ENCODE measurements at places on chromosomes 7 and 10. TPM values are rescaled to one million over a fixed set of nuclear protein-coding genes. Genes with fewer than 3 reads are reported as not detected.

DNA sequence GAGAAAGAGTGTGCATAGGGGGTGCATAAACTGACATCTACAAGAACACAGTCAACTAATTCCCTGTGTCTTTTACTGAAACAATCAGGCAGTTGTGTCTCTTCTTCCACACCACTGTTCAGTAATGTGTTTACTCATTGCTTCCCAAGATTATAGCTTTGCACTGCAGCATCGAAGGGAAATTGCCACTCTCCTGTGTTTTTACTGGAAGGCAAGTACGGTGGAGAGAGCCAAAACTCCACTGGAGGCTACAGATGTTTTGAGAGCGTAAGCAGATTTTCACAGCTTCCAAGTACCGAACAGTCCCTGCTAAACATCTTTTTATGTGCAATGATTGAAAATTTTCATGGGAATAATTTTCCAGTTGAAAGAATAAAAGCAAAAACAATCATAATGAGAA, 510.5 kb upstream of the AKR1E2 start:
- no peak for DNase-seq
- no peaks in the 10 kb centered on the region for H3K27me3 ChIP-seq
- H3K4me1 ChIP-seq: no peaks in the 10 kb centered on the region
- no peaks in the 10 kb centered on the region for H3K36me3 ChIP-seq

- H3K27ac ChIP-seq: no peak overlapping the region
- H3K27me3 ChIP-seq: no peaks in the 10 kb centered on the region
- H3K4me3 ChIP-seq: no peak overlapping the region
- no peak for DNase-seq
Measured at GRCh38 chr7:7766671-7767070, 48.3 kb upstream of the RPA3 start.

DNA sequence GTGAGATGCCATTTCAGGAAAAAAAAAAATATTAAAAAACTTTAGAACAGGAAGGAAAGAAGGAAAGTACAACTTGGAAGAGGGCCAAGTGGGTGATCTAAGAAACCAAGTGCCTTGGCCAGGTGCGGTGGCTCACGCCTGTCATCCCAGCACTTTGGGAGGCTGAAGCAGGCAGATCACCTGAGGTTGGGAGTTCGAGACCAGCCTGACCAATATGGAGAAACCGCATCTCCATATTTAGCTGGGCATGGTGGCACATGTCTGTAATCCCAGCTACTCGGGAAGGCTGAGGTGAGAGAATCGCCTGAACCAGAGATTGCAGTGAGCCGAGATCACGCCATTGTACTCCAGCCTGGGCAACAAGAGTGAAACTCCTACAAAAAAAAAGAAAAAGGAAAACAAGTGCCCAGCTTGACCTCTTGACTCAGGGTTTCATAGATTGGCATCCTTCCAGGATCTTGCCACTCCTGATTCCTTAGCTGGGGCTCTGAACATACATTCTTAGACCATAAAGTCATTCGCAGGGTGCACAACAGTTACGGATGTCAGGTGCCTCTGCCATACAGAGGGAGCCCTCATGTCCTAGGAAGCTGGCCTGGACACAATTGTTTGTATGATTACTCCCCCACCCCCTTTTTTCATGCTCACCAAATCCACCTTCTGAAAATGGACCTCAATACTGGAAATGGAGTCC, 2.1 kb upstream of the GUSB start:
- H3K4me3 ChIP-seq: no peak overlapping the region
- H3K4me1 ChIP-seq: peaks cover 12% of the 10 kb centered on the region
- no peak for DNase-seq

MSS51 gene
- not detected for polyA plus RNA-seq

- H3K27me3 ChIP-seq: no peaks in the 10 kb centered on the region
- DNase-seq: no peak
- H3K27ac ChIP-seq: no peak overlapping the region
- H3K36me3 ChIP-seq: peaks cover 47% of the 10 kb centered on the region
- peak overlapping the region; percentile 0 for H3K4me3 ChIP-seq
Measured at GRCh38 chr10:114940735-114941134, 2.7 kb downstream of the TRUB1 start.

DNA sequence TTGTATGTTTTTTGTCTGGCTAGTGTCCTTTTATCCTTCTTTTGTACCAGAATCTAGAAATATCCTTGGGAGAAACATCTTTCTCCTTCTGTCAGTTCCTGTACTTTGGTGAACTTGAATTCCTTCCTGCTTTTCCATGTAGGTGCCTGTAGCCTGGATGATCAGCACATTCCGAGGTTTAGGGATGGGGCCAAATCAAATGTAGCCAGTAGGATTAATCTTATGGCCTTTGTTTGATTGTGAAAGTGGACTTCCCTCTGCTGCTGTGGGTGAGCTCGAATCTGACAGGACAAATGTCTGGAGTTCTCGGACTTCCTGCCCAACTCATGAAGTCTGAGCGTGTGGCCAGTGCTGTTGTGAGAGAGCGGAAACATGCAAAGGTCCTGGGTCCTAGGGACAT, 33.2 kb upstream of the NAMPT start:
- peaks cover 29% of the 10 kb centered on the region for H3K27me3 ChIP-seq
- H3K36me3 ChIP-seq: no peaks in the 10 kb centered on the region
- peak overlapping the region; percentile 0 for H3K27ac ChIP-seq
- no peak for DNase-seq

DNA sequence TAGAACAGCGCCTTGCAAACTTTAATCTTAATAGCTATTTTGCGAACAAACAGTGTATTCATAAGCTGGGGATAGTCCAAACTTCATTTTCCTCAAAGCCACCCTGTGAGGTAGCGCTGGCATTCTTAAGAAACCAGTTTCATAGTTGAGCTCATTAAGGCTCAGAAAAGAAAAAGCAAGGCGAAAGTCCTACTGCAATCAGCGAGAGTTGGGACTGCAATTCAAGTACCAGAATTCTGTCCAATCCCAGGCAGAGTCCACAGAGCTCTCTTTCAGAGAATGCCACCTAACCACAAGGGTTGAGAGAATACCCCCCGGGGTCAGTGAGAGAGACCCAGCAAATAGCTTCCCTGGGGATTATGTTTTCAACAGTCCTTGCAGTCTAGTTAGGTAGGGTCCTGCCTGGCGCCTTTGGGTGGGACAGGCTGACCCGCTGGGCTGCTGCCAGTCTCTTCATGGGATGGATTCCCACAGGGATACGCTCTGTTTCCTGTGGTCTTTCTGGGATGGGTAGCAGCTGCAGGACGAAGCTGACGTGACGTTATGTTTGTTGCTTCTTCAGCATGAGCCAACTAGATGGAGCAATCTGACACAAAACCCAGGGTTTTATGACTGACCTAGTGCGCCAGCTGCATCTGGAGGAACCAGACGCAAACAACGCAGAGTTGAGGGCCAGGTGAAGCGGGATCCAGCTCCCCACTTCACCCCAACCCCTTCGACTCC, 16.0 kb downstream of the BMPER start:
- H3K27ac ChIP-seq: no peak overlapping the region
- no peak for DNase-seq
- no peaks in the 10 kb centered on the region for H3K4me1 ChIP-seq

NFKB2 gene
- 9.1 TPM for polyA plus RNA-seq

DNA sequence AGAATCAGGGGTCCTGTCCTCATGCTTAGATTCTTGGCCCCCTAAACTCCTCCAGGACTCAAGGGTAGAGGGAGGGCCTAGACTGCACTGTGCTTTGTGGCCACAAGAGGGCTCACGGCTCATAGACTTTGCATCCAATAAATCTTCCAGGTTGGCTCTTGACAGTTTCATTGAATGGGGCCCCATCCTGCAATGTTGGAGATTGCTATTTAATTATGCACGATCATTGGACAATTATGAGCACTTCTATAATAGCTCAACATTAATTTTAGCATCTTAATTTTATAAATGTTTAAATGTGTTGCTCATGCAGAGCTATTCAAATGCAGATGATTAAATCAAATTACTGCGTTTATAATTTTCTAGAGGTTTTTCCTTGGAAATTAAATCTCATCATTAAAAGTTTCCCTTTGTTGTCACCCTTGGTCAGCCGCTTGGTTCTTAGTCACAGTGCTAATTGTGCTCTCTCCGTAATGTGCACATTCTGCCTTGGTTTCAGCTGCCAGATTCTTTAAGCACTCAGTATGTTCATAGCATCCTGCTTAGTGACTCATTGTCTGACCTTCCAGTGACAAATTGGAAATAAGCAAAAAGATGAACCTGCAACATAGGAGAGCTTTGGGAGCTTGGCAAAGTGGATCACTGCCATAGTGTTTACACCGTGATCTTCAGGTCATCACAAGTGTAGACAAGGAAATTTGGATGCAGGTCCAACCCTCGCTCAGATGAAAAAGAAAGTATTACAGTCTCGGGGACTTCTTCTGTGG, 33.4 kb upstream of the PLPP4 start:
- no peaks in the 10 kb centered on the region for H3K4me1 ChIP-seq
- no peak overlapping the region for H3K27ac ChIP-seq
- H3K4me3 ChIP-seq: no peak overlapping the region
- DNase-seq: no peak
- H3K36me3 ChIP-seq: peaks cover 1% of the 10 kb centered on the region
- no peaks in the 10 kb centered on the region for H3K27me3 ChIP-seq

GPR15LG gene
- not detected for polyA plus RNA-seq

CRHR2 gene
- polyA plus RNA-seq: not detected

GRCh38 chr10:34587002-34587679, 228.0 kb downstream of the PARD3 start:
- H3K4me1 ChIP-seq: no peaks in the 10 kb centered on the region
- H3K27me3 ChIP-seq: no peaks in the 10 kb centered on the region
- H3K27ac ChIP-seq: no peak overlapping the region
- no peaks in the 10 kb centered on the region for H3K36me3 ChIP-seq

GRCh38 chr7:112422842-112423496, 27.3 kb upstream of the IFRD1 start:
- no peaks in the 10 kb centered on the region for H3K36me3 ChIP-seq
- H3K27ac ChIP-seq: peak overlapping the region; percentile 87
- no peak for DNase-seq
- no peak overlapping the region for H3K4me3 ChIP-seq

GRCh38 chr7:51141451-51142003, 175.1 kb downstream of the COBL start:
- H3K27ac ChIP-seq: no peak overlapping the region
- H3K27me3 ChIP-seq: no peaks in the 10 kb centered on the region
- no peaks in the 10 kb centered on the region for H3K36me3 ChIP-seq
- H3K4me1 ChIP-seq: peaks cover 2% of the 10 kb centered on the region

Data from naive thymus-derived CD8-positive, alpha-beta T cell (primary cell).